ENCODE measurements at places on chromosomes 11 and 22.
A peak's percentile ranks its signal among the peaks of the same experiment; 100 is the strongest.

GRCh38 chr11:125626288-125626950 lies 1.5 kb downstream of the CHEK1 start:
- DNase-seq: peak; percentile 51

DNA sequence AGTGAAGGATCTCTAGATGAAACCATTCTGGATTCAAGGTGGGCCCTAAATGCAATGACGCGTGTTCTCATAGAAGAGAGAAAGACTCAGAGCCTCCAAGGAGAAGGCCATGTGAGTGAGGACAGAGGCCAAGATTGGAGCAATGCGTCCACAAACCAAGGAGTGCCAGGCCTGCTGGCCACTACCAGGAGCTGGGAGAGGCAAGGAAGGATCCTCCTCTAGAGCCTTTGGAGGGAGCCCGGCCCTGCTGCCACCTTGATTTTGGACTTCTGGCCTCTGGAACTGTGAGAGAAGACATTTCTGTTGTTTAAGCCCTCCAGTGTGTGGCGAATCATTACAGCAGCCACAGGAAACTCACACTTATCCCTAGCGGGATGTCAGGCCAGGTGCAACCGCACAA lies 52.7 kb upstream of the SHANK2 start:
- no peak for DNase-seq

DNA sequence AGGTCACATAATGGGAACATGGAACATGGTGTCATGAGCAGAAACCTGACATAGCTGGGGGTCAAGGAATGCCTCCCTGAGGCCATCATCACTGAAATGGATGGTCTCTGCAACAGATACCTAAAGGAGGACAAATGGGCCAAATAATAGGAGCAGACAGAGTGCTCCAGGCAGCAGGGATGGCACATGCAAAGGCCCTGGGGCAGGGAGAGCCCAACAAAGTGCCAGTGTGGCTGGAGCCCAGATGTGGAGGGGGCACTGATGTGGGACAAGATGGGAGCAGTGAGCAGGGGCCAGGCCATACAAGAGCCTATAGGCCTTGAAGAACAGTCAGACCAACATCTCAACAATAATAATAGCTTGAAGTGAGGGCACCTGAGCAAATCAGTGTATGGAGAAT lies 497.8 kb downstream of the MN1 start:
- no peak for DNase-seq

DNA sequence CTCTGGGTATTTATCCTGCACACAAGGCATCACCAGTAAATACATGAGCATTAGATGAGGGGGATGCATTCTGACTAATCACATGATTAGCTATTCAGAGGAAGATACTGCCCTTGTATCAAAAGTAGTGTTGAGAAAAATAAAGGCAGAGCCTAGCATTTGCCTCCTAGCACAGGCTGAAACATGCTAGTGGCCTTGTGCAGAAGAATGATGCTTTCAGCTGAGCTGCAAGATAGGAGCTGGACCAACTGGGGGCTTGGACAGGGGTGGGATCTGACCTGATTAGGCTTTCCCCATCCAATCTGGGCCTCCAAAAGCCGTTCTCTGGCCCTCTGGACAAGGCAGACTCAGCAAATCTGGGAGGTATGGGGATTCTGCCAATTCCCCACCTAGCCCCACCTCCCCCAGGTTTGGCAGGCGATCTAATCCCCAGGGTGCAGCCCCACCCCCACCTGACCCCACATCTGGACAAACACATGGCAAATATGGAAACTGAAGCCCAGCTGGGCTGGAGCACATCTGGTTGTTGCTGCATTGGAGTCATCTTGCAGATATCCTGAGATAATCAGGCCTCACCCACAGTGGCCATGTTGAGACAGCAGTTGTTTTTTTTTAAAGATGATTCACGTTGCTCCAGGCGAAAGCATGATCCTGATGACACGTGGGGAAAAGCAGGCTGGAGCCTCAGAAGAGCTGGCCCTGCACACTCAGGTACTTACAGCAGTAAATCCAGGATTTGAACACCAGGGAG lies 4.4 kb upstream of the MISFA start:
- no peak for DNase-seq

DNA sequence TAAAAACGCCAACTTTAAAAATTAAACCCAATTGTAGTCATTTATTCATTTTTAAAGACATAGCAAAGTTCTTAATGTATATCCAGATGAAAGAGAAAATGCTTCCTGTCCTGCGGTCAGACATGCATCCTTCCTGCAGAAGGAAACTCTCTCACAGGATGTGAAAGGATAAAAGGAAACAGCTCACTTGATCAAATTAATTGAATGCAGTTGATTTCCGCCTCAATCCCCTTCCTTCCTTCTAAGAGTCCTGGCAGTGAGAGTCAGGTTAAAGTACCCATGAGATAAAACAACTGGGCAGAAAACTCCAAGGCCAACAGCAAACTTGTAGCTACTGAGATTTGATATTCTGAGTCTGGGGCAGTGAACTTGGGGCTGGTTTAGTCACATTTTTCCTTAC lies 38.5 kb downstream of the CWC15 start:
- no peak for DNase-seq

DNA sequence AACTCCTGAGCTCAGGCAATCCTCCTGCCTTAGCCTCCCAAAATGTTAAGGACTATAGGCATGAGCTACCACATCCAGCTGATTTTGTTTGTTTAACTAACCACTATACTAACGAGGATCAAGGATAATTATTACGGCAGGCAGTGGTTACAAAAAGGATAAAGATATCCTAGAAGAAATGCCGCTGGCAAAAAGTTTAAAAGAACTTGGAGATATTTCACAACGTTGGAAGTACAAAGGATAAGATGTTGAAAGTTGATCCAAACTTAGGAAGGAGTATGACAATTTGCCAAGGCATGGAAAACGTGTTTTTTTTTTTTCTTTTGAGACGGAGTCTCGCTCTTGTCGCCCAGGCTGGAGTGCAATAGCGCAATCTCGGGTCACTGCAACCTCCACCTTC lies 13.4 kb downstream of the AP5B1 start:
- no peak for DNase-seq

- DNase-seq: no peak
Observed at GRCh38 chr11:18317551-18317950, 4.4 kb downstream of the HPS5 start.

DNA sequence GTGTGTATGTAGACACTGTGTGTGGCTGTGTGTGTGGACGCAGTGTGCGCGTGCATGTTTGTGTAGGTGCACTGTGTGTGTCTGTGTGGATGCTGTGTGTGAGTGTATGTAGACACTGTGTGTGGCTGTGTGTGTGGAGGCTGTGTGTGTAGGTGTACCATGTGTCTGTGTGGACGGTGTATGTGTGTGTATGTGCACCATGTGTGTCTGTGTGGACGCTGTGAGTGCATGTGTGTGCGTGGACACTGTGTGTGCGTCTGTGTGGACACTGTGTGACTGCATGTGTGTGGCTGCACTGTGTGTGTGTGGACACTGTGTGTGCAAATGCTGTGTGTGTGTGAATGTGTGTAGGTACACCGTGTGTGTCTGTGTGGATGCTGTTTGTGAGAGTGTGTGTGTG lies 10.3 kb downstream of the TRPM5 start:
- no peak for DNase-seq

DNA sequence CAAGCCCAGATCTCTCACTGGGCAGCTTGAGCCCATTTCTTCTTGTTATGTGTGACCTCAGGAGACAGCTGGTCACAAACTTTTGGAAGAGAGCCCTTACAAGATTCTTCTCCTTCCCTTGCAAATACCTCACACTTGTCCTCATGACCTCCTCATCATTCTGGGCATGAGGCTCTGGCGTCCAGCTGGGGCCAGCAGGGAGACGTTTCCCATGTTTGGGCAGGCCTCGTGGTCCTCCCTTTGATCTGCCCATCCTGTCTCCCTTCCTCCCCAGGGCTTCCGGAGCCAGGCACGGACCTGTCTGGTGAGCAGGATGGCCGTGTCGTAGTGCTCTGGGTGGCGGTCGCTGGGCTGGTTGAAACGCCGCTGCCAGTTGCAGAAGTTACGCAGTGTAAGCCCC lies 9.7 kb downstream of the ADAMTS8 start:
- no peak for DNase-seq

GRCh38 chr22:39388261-39389011 lies 11.1 kb upstream of the TAB1 start:
- DNase-seq: peak; percentile 87

- no peak for DNase-seq
Observed at GRCh38 chr11:122998727-122999366, 17.2 kb upstream of the BSX start.

DNA sequence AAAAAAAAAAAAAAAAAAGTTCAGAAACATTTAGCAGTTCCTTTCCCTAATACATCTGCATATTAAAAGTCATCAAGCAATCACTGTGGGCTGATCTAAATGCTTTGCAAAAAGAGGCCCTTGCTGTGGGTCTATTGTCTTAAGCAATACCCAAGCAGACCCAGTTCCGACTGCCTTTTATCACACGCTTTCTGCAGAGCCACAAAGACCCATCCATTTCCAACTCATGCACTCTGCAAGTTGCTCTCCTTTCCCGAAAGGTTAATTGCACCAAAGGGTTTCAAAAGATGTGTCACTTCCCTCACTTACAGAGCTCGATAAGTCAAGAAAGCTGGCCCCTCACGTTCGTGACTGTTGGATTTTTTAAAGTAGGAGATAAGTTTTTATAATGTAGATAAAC lies 138.9 kb downstream of the MPPED1 start:
- no peak for DNase-seq

GRCh38 chr22:22565981-22566380 lies 6.9 kb upstream of the PRAME start:
- DNase-seq: no peak

DNA sequence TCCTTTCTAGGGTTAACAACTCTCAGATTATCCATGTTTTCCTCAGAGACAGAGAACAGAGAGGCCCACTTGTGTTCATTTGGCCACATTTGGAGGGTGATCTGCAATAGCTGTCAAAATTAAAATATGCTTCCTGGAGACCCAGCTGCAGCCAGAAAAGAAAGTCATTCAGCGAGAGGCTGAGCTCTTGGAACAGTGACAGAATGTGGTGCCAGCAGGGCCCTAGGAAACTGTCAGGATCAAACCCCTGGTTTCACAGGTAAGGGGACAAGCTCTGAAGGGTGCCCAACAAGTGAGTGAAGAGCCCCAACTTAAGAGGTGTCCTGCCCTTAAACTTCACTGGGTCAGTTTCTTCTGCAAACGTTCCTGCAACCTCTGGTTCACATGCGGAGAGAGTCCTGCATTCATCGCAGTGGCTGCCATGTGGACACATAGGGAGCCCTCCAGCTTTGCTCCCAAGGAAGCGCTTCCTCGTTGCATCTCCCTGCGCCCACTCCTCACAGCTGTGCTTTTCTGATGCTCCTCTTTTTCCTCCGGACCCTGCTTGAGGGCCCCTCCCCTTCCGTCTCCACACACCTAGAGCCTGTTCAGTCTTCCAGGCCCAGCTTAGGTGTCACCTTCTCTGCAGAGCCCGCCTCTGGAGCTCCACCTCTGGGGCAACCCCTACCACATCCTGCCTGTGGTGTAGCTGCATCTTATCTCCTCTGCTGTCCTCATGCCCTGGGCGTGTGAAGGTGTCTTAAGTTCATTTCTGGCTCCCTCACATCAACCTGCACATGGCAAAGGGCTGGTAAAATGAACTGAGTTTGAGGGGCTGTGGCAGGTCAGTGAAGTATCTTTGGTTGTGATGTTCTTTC lies 3.9 kb downstream of the UCP3 start:
- DNase-seq: no peak

- DNase-seq: no peak
Observed at GRCh38 chr22:46737976-46738646, at the start of gene CERK. Gene CERK (minus strand): TSS chr22:46738252. CDS start chr22:46738148, 104 bp downstream.

GRCh38 chr22:41531715-41532477 lies 12.4 kb downstream of the POLR3H start:
- DNase-seq: no peak

DNA sequence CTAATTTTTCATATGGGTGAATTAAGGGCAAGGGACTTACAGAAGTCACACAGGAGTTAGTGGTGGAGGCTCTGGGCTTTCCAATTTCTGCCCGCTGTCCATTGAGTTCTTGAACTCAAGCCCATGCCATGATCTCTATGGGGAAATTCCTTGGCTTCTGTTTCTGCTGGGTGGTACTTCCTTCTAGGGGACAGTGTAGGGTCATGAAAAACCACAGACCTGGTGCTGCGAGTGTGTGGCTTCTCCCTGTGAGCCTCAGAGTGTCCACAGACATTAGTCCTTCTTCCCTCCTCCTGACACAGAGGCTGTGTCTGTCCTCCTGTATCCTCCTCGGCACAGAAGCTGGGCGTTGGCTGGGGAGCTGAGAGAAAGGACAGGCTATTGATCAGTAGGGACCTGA lies 6.3 kb upstream of the SEZ6L start:
- no peak for DNase-seq

DNA sequence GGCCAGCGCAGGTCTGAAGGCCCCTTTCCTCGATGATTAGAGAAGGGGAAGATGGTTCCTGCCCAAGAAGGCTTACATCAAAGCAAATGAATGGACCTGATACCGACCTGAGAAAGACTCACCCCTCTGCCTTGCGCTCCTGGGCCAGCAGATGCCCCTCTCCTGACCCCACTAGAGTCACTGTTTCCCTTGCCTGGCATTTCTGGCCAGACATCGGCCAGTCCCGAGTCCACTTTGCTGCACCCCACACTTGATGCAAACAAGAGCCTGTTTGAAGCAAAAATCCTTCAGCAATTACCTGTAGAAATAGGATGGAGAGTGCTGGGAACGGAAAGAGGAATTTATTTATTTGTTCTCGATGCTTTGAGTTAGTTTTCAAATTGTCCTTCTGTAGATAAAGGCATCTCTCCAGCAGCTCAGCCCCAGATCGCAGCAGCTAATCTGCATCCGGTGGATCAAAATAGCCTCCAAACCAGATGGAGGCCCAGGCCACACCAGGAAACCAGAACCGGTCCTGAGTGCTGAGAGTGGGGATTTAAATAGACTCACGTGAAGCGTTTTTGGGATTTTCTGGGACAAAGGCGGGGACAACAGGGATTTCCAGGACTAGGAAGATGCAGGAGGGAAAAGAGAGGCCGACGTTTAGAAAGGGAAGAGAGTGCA lies 148.6 kb downstream of the TRIM29 start:
- DNase-seq: no peak

DNA sequence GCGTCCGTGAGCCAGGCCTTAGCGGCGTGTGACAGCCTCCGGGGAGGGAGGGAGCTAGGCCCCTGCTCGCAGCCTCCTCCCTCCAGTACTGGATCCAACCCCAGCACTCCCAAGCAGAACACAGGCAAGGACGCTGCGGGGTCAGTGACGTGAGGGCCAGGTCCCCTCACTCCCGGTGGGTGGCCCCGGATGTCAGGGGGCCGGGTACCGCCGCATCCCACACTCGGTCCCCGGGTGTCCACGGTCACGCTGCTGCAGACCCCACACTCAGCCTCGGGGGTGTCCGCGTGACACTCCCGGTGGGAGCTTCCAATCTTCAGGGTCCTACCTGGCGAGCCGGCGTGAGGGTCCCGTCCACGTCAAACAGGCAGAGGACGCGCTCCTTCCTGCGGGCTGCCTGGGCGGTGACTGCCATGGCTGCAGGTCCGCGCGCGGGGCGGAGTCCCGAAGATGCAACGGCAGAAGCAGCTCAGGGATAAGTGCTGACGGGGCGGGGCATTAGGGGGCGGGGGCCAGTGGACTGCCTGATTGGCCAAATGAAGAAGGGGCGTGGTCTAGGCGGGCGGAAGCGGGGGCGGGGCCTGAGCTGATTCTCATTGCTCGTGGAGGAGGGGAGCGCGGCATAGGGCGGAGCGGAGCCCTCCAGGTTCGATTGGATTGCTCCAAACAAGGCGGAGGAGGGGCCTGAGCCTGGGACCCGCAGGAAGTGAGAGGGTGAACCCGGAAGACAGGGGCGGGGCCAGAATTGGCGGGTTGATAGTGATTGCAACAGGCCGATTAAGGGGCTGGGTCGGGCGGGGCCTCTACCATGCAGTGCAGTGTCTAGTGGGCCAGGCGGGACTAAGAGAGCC lies at the start of gene PMM1:
PMM1 (minus strand) TSS at position 450 of the 851 bp plus-strand sequence; CDS start at position 415, 35 bp downstream.
- peak; percentile 97 for DNase-seq
